ENCODE measurements at places on chromosomes 13 and 19.
A peak's percentile ranks its signal among the peaks of the same experiment; 100 is the strongest.

DNA sequence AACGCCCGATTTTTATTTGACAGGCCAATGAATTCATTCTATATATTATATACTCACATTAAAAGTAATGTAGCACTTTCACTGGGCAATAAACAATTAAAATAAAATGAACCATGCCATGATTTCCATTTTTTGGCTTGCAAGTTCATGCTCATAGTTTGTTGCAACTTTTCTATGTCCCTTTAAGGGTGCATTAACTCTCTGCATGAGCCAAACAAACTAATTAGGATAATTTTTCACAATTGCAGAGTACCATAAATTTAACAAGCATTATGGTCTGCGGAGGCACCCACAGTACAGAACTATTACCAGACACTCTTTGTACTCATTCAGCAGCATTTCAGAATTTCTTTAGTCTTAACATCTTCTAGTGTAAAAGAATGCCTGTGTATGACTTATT, 1.4 kb downstream of the LHFPL6 start:
- no peak for DNase-seq

DNA sequence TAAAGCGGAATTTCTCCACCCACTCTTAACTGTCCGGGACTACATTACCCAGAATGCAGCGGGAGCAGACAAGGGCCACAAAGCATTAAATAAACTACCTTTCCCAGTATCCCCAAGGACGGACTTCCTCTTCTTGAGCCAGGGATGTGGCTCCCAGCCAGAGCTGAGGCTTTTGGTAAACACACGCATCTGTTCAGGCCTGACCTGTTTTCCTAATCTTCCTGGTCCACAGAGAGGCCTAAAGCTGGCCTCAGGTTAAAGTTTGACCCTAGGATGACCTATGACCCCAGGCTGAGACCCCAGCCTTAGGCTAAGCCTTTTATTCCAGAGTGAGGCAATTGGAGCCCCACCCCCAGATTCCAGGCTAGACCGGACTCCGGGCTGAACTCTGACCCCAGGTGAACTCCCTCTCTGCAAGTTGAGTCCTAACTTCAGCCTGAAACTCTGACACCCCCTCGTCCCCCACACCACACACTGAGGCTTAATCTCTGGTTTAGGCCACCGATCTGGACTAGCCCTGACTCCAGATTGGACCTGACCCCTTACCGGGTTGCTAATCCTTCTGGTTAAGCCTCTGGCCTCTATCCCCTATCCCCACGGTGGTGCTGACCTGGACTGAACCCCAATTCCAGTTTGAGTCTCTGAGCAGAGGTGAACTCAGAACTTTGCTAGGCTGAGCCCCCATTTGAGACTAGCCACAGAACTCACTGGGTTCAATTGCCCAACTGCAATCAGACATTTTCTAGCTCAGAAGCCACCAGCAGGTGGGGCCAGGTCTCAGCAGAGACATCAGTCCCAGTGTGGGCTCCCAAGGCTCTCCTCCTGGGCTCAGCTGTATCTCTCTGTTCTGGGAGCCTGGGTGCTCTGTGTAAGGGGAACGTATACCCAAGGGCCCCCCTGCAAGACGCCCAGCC, 750 bp upstream of the GPR108 start:
- peak; percentile 88 for DNase-seq

DNA sequence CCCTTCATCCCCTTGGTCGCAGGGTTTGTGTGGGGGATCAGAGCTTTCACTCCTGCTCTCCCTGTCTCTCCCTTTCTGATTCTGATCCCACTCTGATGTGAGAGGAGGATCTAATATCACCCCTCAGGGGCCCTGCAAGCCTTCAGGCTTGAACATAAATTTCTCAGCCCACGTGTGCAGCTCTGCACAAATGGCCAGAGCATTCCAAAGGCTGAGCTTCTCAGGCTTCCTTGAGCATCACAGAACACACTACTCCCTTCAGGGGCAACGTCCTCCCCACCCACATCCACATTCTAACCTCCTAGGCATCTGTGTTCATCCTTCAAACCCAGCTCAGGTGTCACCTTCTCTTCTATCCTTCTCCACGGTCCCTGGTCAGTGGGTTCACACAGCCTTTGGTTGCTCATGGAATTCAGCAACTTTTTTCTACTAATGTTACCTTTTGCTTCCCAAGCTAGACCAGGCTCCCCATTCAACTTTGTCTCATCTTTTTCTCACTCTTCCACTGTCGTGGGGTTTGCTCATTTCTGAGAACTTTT, 24.4 kb upstream of the DOCK9 start:
- DNase-seq, result peak; percentile 52

GRCh38 chr13:71412231-71412630, 454.8 kb downstream of the DACH1 start:
- DNase-seq, result no peak

DNA sequence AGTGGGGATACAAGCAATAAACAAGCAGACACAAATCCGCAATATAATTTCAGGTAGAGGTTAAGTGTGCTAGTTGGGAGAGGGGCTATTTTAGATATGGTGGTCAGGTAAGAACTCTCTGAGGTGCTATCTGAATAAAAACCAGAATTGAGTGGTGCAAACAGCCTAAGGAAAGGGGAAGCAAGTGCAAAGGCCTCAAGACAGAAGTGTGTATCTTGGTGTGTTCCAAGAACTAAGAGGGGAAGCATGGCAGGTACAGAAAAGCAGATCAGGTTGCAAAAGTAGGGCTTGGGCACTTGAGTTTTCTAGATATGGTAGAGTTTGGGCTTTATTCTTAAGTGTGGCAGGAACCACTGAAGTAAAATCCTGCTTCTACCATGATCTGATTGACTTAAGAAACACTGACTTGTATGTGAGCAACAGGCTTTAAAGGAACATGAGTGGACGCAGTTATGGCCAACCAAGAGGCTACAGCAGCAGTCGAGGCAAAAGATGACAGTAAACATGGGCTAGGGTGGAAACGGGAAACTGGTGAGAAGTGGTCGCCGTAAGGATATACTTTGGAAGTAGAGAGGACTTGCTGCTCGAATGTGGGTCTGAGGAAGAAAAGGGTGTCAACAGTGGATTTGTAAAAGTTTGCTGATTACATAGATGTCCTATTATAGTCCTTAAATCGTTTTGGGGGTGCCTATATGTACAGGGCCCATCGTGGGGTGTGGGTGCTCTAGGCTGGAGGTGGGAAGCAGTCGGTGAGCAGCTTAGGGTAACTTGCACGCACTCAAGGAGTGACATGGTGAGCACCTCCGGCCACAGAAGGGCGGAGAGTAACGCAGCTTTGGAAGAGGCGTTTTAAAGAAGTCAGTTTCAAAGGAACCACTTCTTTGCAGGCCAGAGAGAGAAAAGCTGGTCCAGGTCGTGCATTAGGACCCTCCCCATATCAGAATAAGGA, 677 bp downstream of the TGDS start:
- peak; percentile 39 for DNase-seq

DNA sequence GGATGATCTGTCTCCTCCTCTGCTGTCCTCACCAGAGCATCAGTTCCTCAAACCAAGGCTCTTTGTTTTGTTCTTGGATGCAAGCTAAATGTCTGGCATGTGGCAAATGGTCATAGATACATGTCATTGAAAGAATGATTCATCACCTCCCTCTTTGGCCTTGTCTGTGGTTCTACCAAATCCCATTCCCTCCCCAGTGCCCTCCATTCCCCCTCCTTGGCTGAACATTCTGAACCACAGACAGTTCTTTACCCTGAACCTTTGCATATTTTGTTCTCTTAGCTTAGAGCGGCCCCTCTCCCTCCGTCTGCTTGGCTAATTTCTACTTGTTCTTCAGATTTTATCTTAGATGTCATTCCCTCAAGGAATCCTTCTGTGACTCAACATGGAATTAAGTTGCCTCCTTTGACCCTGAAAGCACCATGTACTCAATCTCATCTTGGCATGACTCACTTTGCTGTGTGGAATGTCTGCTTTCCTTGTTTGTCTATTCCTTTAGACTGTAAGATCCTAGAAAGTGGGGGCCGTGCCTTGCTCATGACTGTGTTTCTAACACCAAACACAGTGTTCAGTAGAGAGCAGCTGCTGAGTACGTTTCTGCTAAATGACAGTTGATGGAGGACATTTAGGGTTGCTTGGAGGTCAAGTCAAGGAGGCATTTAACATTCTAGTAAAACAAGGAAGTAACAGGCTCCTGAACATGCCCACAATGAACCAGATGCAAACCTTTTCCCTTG, 8.1 kb downstream of the ALOX5AP start:
- no peak for DNase-seq

- DNase-seq, result peak; percentile 80
Measured at GRCh38 chr13:97307882-97308624, 85.9 kb downstream of the MBNL2 start.
